ENCODE measurements at places on chromosomes 12 and 14.

- no peak for DNase-seq
These were observed 211.9 kb downstream of the TTC8 start for GRCh38 chr14:89036371-89036770.

DNA sequence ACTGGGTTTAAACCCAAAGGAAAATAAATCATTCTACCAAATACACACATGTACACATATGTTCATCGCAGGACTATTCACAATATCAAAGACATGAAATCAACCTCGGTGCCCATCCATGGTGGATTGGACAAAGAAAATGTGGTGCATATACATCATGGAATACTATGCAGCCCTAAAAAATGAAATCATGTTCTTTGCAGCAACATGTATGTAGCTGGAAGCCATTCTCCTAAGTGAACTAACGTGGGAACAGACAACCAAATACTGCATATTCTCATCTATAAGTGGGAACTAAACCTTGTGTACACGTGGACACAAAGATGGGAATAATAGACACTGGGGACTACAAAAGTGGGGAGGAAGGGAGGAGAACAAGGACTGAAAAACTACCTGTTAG lies 96.6 kb downstream of the LMNTD1 start:
- DNase-seq: no peak

- DNase-seq: no peak
These were observed 64.5 kb upstream of the STK38L start for GRCh38 chr12:27179400-27180214.

DNA sequence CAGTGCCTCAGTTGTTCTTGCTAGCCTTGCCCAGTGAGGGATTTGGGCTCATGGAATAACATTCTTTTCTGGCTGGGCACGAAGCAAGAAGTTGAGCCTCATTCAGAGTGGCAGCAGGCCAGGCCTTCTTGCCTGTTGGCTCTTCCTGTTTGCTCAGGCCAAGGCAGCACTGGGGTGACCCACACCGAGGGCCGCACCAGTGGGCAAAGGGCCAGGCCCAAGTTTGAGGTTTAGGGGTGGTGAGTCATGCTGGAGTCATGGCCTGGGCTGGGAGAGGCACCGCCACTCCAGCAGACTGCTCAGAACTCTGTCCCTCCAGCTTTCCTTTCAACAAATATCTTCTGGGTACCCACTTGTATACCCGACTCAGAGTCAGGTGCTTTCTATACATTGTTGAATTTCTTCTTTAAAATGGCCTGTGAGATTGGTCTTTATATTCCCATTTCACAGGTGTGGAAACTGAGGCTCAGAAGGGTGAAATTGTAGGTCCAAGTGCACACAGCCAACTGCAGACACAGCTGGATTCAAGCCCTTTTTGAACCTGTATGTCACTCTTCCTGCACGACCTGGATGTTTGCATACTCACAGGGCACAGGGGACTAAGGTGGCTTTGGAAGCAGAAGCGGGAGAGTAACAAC lies 279.4 kb downstream of the FOXN3 start:
- DNase-seq: no peak

DNA sequence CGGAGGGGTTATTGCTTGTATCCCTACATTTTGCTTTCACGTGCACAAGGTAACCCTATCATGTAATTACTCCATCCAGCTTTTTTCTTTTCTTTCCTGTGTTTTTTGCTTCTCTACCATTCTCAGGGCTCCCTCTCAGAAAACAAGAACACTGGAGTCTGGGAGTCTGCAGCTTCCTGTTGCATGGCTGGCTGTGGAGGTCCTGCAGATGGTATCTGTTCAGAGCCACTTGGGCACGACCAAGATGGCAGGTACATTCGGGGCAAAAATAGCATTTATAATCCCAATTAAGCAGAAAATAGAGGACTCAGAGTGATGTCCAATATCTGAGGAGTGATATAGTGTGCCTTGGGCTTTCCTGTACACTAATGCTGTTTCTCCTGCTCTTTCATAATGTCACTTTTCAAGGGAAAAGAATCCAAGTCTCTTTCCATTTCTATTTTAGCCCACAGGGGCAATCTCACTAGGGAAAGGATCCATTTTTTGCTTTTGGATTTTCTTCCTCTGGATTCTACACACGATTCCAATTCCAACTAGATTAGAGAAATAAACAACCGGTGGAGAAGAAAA lies 3.2 kb upstream of the NUMB start:
- no peak for DNase-seq

DNA sequence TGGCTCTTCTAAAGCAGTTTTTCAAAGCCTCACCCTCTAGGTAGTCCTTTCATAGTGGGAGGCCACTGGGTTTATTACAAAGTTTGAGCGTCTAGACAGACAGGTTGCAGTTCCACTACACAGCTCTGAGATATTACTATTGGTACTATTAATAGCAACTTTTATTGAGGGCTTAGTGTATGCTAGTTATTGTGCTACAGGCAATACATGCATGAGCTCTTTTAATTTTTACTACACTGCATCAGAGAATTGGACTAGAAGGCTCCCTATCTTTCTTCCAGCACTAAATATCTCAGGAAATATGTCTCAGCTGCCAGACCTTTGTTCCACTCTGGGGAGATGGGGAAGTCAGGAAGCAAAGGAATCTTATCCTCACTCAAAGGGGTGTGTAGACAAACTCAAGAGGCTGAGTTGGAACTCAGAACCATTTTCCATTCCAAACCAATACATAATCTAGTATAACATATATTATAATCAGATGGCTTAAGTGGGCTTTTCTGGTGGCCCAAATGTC lies 161.8 kb upstream of the SLC38A2 start:
- DNase-seq: no peak

DNA sequence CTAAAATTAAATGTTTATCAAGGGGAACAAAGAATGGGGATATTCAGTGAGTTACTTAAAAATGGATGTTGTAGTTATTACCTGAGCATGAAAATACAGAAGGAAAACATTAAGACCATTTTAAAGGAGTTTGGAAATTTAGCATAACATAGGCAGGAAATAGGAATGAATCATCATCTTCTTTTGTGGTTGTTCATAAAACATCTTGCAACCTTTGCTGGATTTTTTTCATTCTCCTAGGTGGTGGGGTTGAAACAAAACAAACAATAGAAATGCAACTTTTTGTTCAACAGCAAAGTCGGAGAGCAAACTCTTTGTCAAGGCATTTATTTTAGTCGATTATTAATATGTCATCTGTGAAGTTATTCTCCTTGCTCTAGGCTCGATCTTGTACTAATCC lies 275.1 kb downstream of the IPO8 start:
- no peak for DNase-seq

DNA sequence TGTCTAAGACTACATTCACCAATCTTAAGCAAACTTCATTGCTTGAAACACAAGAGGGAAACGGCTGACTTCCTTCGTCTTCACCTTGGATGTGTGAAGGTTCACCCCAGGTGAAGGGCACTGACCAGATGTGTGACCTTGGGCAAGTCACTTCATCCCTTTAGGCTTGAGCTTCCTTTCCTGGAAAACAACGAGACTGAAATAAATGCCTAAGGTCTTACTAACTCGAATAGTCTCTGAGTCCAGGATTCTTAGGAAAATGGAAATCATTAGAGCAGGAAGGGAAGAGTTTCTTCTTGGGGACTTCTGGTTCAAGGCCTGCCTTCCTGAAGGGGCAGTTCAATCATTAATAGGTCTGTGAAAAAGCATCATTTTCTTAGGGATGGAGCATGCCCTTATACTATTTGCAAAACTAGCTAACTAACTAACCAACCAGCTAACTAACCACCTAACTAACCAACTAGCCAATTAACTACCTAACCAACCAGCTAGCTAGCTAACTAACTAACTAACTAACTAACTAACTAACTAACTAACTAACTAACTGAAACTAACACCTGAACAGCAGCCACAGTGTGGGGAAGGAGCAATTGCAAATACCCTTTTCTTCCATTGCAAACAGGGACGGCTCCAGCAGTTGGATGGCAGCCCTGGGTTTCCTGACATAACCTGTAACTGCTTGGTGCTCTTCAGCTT lies 31.5 kb upstream of the EMP1 start:
- DNase-seq: no peak

DNA sequence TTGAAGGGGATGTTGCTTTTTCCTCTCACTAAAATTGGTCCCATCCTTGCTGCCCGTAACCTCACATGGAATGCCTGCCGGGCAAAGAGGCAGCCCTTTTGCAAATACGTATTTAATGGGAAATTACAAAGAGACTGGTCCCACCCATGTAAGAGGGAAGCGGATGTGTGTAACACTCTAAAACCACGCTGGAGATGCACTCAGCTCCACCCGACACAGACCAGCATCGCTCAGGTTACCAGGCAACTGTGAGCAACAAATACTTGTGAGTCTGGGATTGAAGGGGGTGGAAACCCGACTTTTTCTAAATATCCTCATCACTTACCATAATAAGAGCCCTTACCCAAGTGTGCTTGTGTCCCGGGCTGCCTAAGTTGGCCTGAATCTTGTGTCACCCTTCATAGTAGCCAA lies 47.7 kb downstream of the ELK3 start:
- DNase-seq: peak; percentile 42

DNA sequence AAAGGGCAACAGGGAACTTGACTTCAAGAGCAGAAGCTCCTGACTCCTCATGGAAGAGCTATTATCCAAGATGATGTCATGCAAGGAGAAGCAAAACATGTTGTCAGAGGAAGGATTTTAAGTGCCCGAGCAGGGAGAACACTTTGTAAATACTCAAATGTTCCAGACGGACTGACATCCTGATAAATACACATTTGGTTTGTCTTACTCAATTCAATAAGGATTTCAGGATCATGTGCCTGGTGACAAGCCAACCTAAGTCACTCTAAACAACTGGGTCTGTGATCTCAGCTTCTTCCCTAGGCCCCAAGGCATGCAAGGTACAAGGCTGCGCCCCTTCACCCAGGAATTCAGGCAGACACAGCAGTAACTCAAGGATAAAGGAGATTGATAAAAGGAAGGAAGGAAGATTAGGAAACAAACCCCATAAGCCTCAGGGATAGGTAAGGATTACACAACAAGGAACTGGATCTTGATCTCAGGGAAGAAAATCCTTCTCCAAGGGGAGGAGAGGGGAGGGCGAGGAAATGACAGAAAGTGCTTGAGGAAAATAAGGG lies 26.8 kb upstream of the CEBPE start:
- no peak for DNase-seq

DNA sequence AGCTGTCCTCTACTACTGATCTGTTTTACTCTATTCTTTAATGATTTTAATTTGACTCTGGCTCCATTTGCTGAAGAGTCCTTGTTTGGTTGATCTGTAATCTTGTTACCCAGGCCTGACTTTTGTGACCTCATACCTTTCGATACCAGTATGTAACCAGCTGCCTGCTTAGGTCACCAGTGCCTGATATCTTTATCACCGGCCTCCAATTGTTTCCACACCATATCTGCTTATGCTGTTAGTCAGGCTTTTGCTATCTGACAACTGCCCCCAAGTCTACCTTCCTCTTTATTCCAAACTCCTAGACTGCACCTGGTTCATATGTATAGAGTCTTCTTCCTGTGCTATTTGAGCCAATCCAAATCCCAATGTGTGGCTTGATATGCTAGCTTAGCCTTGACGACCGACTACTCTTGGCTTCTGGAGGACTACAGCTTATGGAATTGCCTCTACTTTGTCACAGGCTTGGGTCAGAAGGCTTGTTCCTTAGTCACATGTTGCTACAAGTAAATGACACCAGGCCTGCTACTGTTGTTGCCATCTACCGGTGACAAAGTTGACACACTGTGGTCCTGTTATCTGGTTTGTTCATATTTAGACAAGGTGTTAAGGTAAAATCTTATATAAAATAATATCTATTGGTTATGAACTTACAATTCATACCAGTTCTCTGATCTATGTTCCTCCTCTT lies 193.9 kb downstream of the TRHDE start:
- no peak for DNase-seq

DNA sequence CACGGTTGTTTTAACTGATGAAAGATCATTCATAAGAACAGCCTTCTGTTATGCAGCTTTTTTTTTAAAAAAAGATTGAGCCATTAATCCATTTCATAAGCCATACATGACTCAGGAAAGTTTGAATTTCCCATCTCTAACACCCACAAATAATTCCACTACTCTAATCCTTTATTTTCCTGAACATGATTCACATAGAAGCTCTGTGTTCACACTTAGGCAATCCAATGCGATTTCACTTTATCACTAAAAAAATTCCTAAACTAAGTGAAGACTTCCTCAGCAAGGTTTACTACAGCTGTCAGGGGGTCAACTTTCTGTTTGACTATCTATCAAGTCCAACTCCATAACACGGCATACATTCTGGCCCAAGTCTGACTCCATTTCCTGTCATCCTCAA lies 25.9 kb downstream of the PKP2 start:
- DNase-seq: no peak

- no peak for DNase-seq
These were observed 367.3 kb downstream of the C12orf50 start for GRCh38 chr12:87661786-87662377.

- no peak for DNase-seq
These were observed 34.7 kb upstream of the CDKN3 start for GRCh38 chr14:54362089-54362504.

DNA sequence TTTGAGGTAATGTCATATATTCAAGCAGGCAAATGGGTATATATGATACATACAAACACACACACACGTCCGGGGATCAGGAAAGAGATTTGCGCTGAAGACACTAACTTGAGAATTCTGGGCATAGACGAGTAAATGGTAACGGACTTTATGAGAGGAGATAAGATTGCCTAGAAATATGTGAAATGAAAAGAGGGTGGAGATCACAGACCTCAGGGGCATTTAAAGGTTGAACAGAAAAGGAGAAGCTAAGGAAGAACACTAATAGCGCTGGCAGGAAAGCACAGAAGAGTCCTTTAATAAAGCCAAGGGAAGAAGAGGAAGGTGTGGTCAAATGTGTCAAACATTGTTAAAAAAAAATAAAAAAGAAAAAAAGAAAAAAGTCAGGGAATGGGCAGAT lies 13.1 kb downstream of the CRY1 start:
- DNase-seq: no peak

DNA sequence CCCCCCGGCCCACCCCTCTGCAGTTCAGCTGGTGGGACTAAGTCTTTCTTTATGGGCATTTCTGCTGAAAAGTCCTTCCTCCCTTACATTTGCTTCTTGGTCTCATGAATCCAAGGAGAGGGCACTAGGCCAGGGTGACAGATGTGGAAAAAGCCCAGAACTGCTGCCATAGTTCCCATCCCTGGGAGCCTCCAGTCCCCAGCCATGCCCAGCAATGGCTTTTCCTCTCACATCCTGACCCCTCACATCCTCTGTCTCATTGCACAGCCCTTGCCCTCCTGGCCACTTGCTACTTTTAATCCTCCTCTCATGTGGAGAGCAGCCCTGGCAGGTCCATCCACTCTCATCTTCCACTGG lies 122.5 kb downstream of the ZFP36L1 start:
- no peak for DNase-seq

GRCh38 chr14:36509069-36509917 lies 10.7 kb downstream of the NKX2-1 start:
- no peak for DNase-seq

DNA sequence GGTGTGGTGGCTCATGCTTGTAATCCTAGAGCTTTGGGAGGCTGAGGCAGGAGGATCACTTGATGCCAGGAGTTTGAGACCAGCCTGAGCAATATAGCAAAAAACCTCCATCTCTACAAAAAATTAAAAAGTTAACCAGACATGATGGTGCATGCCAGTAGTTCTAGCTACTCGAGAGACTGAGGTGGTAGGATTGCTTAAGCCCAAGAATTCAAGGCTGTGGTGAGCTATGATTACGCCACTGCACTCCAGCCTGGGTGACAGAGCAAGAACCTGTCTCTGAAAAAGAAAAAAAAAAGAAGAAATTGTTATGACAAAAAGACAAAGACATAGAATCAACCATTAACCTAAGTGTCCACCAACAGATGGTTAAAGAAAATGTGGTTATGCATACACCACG lies 2.1 kb upstream of the ATP23 start:
- DNase-seq: no peak
